ENCODE measurements at places on chromosomes 2 and 18.

GRCh38 chr2:86172610-86173009, 22.7 kb downstream of the IMMT start:
- DNase-seq: no peak

DNA sequence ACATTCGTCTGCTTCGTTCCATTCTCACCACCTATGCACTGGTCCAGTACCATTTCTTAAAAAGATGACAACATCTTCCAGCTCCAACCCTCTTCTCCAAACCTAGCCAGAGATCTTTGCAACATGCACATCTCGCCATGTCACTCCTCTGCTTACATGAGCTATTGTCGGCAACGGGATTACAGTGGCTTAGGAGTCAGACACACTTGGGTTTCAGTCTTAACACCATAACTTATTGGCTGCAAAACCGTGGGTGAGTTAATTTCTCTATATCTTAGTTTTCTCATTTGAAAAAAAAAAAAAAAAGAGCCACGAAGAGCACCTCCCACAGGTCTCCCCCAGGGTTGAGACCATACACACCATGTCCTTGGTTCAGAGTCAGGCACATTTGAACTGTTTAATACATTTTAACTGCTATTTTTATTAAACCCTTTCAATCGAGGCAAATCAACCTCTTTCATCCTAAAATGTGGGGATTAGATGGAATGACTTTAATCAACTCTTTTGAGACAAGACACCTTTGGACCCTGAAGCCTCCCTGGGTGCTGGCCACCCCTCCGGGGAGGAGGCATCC, 889 bp downstream of the ANKRD29 start:
- no peak for DNase-seq

DNA sequence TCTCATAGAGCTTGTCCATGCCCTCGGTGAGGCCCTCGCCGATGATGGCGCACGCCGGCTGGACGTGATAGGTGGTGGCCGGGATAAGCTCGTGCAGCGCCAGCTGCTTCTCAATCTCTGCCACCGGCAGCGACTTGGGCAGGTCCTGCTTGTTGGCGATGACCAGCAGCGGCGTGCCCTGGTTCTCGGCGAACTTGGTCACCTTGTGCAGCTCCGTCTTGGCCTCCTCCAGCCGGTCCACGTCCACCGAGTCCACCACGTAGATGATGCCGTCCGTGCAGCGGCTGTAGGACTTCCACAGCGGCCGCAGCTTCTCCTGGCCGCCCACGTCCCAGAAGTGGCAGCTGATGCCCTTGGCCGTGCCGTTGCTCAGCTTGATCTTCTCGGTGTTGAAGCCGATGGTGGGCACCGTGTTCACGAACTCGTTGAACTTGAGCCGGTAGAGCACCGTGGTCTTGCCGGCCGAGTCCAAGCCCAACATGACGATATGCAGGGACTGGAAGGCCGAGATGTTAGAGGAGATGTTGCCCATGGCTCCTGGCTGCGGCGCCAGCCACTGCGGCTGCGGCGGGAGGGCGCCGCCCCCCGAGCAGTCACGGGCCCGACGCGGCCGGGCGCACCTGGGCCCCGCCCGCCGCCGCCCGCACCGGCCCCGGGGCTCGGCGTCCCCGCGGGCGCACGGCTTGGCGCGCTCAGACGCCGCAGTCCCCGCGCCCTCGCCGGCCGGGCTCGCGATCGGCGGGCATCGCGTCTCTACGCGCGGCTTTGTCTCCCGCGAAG, 636 bp downstream of the ARL4C start:
- no peak for DNase-seq

DNA sequence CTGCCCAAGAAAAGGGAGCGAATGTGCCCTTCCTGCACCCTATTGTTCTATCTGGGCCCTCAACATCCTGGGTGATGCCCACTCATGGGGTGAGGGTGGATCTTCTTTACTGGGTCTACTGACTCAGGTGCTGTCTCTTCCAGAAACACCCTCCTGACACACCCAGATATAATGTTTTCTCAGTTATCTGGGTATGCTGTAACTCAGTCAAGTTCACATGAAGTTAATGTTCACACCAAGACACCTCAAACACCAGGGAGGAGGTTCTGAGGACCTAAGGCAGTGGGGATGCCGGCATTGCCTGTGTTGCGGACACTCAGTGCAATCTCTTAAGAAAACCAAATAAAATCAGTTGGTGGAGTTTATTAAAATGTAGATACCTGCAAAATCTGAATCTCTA, 500.9 kb downstream of the BCL11A start:
- no peak for DNase-seq

DNA sequence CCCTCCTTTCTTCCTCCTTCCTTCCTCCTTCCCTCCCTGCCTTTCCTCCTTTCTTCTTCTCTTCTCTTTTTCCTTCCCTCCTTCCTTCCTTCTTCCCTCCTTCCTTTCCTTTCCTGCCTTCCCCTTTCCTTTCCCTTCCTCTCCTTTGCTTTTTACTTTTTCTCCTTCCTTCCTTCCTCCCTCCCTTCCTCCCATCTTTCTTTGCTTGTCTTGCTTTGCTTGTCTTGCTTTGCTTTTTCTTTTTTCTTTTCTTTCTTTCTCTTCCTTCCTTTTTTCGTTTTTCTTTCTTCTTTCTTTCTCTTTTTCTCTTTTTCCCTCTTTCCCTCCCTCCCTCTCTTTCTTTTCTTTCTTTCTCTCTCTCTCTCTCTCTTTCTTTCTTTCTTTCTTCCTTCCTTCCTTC, 113.0 kb downstream of the NYAP2 start:
- DNase-seq: no peak

DNA sequence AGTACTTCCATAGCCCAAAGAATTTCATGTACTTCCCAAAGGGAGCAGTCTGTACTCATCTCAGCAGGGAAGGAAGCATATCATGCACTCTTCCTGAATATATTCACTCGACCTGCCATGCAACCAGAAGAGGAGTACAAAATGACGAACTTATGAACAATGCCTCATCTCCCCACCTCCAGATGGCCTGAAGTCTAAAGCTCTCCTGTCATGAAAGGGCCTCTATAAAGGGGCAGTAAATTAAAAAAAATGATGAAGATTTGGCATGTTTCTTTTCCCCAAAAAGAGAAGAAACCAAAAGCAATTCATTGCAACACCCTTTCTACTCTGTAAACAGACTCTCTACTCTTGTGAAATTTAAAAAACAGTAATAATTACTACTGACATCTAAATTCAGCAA, 1601.1 kb downstream of the LRP1B start:
- DNase-seq: no peak

- no peak for DNase-seq
Observed at GRCh38 chr2:64604155-64604554, 49.6 kb downstream of the SERTAD2 start.

GRCh38 chr2:95007822-95008221, 17.7 kb upstream of the MAL start:
- no peak for DNase-seq

GRCh38 chr2:104867813-104868504, 14.0 kb downstream of the POU3F3 start:
- no peak for DNase-seq

- no peak for DNase-seq
Observed at GRCh38 chr18:58520969-58521368, 107.9 kb downstream of the ALPK2 start.

- DNase-seq: peak; percentile 54
Observed at GRCh38 chr2:2846332-2847208, 515.5 kb upstream of the MYT1L start.

DNA sequence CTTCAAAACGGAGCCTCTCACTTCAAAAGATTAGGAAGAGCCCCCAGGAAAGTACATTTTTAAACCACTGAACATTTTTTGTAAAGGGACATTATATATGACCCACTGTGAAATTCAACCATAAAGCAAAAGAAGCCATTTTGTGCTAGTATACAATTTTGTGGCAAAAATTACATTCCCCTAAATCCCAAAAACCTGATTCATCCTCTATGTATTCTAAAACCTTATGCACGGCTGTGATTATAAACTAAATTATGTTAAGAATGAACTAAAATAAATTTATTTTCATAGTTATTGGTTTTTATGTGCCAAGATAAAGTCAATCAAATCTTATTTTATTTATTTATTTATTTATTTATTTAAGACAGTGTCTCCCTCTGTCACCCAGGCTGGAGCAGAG, 48.5 kb downstream of the RTN4 start:
- DNase-seq: no peak

- DNase-seq: no peak
Observed at GRCh38 chr2:147100406-147101035, 744.3 kb upstream of the ACVR2A start.

- DNase-seq: no peak
Observed at GRCh38 chr2:68108120-68108519, 45.3 kb upstream of the C1D start.

Data from NCI-H1417 treated with DMSO at 0.1 percent for 48 hours (cell line).